ENCODE measurements at places on chromosomes 5 and 9. TPM values are rescaled to one million over a fixed set of nuclear protein-coding genes. Genes with fewer than 3 reads are reported as not detected.

DNA sequence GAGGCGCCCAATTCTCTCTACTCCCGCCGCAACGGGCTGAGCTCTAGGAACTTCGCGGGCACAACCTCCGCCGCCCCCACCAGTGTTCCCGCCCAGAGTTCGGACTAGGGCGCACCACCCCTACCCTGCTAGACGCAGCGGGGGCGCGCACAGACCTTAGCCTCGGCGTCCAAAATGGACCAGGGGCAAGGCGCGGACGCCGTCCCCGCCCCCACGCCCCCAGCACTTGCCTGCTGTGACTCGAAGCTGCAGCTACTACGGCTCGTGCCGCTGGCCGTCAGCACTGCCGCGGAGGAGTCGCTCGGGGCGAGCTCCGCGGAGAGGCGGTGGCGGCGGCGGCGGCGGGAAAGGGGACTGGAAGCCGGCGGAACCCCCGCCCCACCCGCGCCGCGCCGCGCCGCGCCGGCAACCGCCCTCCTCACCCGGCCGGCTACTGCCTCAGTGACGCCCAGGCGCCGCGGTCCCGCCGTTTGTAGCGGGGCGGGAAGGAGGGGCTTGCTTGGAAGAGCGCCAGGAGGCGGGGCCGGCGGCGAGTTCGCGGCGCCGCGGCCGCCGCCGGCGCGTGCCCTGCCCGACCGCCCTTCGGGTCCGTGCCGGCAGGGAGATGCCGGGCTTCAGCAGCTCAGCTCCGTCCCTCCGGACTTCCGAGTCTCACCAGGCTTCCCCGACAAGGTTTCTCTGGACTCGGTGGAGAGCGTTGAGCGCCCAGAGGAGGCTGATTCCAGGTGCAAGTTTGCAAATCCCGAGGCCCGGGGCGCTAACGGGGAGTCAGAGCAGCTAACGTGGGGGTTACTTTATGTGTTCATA, 4.5 kb downstream of the ELAVL2 start:
- no peak for DNase-seq

TSLP gene
- total RNA-seq = not detected

DNA sequence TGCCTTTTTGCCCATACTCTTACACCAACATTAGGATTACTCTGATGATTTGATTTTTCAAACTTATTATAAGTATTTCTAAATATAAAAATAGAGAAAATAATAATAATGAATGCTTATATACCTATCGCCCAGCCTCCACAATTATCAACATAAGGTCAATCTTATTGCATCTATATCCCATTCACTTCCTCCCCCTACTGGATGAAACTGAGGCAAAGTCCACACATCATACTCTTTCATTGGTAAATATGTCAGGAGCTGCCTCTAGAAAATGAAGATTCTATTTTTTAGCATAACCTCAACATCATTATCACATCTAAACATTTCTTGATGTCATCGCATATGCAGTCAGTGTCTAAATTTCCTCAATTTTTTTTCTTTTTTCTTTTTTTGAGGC, 44.3 kb downstream of the SH3RF2 start:
- DNase-seq = no peak

DNA sequence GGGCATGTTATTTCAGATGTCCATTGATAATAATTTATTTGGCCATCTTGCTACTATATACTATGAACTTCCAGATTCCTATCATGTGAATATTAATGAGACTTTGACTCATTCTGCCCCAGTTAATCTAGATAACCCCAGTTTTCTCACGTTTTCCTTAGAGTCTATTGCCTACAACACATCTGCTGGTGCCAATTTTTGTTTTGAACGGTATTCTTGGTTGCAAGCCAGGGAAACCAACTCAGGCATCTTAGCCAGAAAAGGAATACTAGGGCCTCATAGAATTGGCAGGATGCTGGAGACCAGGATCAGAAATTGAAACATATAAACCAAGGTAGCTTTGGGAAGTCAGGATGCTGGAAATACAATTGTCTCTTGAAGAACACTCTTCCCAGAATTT, 28.0 kb upstream of the NPR3 start:
- no peak for DNase-seq

DNA sequence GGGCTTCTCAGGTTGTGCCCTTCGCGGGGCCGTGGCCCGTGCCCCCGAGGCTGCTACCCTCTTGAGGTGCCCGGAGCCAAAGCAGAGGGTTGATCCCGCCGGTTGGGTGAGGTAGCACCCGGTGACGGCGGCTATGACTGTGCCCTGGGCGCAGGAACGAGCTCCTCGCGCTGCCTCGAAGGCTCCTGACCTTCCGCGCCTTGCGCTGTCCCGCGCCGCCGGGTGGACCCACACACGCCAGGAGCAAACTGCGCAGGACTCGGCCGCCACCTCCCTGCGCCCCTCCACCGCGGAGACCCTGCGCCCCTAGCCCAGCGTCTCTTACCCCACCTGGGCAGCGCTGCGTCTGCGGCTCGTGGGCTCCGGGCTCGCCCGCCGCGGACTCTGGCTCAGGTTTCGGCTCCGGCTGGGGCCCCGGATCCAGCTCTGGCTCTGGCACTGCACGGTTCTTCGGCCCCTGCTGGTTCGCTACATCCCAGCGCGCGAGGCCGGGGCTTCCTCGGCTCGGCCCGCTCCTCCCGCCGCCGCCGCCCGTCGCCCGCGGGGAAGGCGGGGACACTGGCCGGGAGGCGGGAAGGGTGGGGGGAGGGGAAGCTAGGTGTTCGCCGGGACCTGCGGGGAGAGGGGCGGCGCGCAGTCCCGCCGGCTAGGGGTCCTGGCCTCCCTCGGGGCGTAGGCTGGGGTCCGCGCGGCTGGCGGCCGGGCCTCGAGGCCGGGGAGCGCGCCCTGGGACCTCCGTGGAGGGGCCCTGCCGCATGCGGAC, 5.4 kb upstream of the PITX1 start:
- no peak for DNase-seq

DNA sequence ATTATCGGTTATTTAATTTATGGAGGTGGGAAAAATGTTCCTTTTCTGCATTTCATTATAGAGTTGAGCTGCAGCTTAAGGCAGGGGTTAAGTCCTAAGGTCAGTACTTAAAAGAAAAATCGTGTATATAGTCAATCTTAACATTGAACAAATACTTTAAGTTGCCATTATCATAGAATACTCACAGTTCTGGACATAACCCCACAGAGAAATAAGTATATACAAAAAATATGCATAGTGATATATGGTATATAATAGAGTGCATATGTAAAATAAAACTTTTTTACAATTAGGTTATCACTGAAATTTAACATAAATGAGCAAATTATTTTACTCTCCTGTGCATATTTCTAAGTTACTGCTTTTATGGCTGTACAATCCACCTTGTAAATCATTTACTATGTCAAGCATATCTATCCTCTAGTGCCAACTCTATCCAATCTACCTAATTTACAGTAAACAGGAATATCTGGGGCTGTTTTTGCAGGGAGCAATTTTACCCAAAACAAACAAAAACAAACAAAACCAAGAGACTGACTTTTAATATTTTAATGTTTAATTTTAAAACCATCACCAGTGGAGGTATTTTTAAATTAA, 28.8 kb downstream of the TTC39B start:
- no peak for DNase-seq

DNA sequence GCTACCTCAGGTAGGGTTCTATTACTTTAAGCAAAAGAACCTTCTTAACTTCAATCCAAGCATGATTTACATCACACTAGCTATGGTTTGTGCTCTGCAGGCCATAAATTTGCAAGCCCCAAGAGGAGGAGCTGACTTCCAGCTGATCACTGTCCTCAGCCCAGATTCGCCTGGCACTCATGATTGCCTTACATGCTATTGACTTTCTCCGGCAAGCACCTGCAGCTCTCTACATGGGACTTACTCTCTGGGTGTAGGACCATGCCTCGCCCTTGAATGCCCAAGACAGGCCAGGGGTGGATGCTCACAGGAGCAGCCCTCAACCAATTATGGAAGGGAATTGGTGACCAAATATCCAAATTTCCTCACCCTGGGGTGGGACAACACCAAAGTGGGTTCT, 99.8 kb downstream of the ESM1 start:
- no peak for DNase-seq

GRCh38 chr5:178545176-178545575, 45.0 kb downstream of the COL23A1 start:
- DNase-seq = no peak
